Lung (tissue), 17 donors: ENCODE measurements at places on chromosomes 16 and 17.

DNA sequence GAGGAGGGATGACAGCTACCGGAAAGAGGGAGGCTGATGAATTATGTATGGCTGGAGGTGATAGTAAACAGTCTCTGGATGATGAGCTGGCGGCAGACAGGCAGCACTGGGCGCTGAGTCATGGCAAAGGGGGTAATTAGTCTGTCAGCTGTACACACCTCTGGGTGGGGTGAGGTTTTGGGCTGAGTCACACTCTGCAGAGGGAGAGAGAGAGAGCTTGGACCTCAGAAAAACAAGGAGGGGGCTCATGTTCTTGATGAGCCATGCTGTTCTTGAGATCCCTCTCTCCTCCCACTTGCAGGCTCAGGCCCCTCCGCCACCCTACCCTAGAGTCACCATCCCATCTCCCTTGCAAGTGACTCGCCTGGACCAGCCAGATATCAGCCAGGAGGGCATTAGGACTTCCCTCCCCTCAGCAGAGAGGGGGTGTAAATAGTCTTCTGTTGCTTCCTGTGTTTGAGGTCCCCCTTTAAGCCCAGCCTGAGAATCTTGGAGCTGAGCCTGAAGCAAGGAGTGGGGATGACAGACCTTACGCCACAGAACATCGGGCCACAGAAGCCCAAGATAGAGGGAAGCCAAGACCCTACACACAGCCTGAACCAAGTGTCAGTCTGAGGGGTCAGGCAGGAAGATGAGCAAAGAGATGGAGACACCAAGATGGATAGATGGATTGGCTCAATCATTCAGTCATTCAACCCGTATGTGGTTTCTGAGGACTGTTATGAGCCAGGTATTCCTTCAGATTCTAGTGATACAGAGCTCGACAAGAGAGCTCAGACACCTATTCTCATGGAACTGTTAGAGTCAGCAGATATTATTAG lies 383.2 kb upstream of the CCL2 start:
- DNase-seq, result peak; percentile 21

DNA sequence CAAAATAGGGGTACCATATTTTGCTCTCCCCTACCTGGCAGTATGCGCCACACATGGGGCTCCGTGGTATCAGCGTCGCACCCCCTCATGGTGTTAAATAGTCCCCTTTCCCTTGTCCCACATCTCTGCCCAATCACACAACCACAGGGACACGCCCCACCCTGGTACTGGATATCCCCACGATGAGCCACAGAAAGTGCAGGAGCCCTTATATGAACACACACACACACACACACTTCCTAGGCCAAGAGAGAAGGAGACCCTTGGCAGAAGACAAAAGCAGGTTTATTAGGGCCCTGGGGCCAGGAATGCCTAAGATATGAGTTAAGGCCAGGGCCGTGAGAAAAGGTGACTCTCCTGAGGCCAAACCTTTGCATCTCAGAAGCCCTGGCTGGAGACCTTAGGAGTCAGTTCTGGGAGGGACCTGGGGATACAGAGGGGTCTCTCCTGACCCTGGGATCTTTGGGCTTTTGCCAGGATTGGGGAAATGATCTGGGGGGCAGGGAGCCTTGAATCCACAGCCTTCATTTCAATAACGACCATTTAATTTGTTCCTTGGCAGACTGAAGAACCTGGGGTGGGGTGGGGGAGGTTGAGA lies 11.6 kb downstream of the COPZ2 start:
- no peak for DNase-seq

GRCh38 chr16:84603140-84603816 lies 14.6 kb downstream of the COTL1 start:
- peak; percentile 65 for DNase-seq

GRCh38 chr17:63622574-63623390 lies 565 bp downstream of the MAP3K3 start:
- DNase-seq, result peak; percentile 68

DNA sequence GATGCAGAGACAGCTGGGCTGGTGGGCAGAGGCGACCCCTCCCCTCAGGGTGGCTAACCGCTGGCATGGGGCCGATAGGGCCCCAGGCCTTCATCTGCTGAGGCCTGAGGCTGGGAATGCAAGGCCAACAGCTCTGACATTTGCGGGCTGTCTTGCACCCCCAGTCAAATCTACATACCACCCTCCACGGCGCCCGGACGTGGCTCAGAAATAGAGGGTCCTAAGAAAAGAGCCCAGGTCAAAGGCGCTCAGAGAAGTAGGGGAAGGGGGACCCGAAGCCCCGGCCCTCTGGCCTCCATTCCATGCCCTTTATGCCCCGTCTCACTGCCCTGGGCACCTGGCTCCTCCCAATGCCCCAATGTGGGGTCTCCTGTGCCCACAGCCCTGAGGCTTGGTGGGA lies 142.3 kb downstream of the C16orf78 start:
- no peak for DNase-seq

DNA sequence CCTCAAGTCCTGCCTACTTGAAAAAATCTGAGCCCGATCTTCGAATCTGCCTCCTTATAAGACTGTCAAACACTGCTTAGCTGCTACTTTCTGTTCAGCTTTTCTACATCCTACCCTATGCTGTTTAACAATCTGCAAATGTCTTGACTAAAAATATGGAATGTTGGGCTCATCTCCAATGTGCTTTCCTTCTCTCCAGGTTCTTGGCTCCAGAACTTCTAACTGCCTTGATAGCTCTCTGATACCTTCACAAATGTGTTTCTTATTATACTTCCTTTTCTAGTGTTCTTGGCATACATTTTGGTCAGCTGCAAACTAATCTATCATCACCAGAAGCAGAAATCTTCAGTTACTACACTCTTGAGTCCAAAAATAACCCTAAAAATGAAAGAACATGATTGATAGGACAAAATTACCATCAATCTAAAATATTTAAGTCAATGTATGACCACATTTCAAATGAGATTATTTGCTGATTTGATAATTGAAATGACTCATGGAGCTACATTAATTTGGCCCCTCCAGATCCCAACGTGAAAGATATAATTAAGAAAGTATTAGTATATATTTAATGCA lies 372.3 kb upstream of the MON1B start:
- DNase-seq, result no peak

DNA sequence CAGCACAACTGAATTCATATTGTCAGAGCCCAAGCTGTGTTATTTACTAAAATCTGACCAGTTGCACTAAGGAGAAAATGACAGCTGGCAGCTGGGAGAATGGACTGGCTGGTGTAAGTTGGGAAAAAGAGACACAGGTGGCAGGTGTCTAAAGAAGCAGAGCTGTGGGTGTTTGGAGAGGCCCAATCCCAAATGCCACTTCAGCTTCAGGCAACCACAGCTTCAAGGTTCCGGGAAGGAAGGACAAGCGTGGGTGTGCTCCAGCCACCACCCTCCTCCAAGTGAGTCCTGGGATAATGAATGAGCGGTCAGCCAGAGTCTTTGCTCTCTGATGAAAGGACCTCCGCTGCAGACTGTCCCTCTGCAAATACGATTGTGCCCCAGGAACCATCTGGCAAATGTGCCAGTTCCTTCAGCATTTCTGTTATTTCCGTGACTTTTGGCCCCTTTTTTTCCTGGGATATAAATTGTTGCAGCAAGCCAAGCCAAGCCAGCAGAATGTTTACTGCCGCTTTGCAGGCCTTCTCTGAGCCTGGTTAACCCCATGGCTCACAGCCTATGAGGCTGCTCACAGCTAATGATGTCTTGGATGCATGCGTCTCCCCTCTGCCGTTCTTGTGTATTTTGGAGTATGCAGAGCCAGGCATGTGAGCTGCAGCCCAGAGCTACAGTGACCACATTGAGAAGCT lies 9.5 kb upstream of the RHBDL3 start:
- peak; percentile 79 for DNase-seq

GRCh38 chr17:5789528-5789927 lies 205.2 kb upstream of the NLRP1 start:
- no peak for DNase-seq
